ENCODE measurements at places on chromosomes 3 and 15.

GRCh38 chr15:93860701-93861100, 370.7 kb upstream of the MCTP2 start:
- no peak for DNase-seq

- no peak for DNase-seq
Observed at GRCh38 chr15:52262364-52262763, 33.2 kb downstream of the MYO5C start.

DNA sequence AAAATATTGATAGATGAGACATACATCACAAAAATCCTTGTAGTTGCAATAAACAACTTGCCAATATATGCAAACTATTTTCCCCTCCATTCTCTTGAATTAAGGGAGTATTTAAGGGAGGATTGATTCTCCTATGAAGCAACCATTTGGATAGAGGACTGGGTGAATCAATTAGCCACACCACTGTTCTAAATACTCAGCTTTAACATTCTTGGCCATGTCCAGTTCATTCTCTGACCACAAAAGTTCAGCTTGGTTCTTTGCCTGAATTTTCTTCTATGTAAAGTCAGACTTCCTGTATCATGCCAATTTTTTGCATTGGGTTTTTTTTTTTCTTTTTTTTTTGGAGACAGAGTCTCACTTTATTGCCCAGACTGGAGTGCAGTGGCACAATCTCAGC, 15.8 kb upstream of the SEC11A start:
- DNase-seq = peak; percentile 25

- no peak for DNase-seq
Observed at GRCh38 chr3:160935413-160936095, 169.6 kb downstream of the B3GALNT1 start.

GRCh38 chr3:100700708-100701107, 8.6 kb upstream of the TFG start:
- DNase-seq = no peak

- DNase-seq = no peak
Observed at GRCh38 chr3:124923833-124924232, 10.7 kb downstream of the MUC13 start.

GRCh38 chr3:152444029-152444641, 175.4 kb downstream of the MBNL1 start:
- peak; percentile 59 for DNase-seq

- no peak for DNase-seq
Observed at GRCh38 chr3:43215663-43216275, 70.6 kb upstream of the SNRK start.

- no peak for DNase-seq
Observed at GRCh38 chr3:117660941-117661817, 951.6 kb downstream of the TUSC7 start.

DNA sequence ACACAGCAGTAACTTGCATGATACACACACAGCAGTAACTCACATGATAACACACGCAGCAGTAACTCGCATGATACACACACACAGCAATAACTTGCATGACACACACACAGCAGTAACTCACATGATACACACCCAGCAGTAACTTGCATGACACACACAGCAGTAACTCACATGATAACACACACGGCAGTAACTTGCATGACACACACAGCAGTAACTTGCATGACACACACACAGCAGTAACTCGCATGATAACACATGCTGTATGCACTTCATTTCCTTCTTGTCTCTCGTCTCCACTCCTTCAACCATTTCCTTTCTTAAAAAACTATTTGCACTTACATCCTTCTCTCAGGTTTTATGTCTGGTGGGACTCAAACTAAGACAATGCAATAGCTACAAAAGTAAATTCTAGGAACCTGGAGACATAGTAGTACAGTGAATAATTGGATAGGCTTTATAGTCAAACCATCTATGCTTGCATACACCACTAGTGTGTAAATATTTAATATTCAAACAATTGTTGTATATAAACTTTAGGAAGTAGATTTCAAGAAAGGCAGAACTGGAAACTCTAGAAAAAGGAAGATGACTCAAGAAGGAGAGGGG, 130.8 kb downstream of the UACA start:
- no peak for DNase-seq

DNA sequence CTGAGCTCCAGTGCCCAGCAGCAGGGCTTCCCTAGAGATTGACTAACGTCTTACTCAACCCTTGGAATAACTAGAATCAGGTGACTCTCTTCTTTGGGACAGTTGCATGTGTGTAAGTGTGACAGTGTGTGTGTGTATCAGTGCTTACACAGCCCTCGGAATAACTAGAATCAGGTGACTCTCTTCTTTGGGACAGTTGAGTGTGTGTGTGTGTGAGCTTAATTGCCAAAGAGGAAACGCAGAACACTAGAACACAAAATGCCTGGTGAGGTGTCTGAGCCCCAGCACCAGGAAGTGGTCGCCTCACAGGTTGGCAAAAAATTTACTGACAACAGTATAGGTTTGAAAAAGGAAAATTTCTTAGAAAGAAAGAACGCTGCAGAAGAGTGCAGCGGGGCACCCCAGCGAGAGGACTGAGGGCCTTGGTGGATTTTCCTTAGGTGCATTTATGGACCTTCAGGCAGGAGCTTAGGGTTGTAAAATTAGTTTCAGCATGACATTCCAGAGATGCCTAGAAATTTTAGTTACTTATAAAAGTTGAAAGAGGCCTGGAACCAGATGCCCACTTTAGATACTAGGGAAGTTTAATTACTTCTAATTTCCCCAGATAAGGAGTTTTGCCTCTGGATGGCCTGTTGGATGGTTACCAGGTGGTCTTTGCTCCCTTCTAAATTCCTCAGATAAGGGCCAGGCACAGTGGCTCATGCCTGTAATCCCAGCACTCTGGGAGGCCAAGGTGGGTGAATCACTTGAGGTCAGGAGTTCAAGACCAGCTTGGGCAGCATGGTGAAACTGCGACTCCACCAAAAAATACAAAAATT, 3.7 kb upstream of the WDR82 start:
- no peak for DNase-seq

DNA sequence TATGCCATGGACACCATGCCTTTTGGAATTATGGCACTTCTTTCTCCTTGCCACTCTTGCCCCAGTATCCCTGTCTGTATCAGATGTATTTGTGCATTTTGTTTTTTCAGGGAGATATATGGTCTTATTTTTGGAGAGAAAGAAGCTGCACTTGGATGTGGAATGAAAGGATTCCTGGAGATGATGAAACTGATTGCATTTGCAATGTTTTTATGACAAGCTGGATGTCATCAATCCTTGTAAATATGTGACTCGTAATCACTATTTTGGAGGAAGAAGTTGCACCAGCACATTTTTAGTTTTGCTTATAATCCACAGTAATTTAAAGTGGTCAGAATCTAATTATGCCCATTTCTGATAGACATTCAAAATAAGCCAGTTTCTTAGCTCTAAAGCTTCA, 165.0 kb downstream of the NR1D2 start:
- DNase-seq = no peak

DNA sequence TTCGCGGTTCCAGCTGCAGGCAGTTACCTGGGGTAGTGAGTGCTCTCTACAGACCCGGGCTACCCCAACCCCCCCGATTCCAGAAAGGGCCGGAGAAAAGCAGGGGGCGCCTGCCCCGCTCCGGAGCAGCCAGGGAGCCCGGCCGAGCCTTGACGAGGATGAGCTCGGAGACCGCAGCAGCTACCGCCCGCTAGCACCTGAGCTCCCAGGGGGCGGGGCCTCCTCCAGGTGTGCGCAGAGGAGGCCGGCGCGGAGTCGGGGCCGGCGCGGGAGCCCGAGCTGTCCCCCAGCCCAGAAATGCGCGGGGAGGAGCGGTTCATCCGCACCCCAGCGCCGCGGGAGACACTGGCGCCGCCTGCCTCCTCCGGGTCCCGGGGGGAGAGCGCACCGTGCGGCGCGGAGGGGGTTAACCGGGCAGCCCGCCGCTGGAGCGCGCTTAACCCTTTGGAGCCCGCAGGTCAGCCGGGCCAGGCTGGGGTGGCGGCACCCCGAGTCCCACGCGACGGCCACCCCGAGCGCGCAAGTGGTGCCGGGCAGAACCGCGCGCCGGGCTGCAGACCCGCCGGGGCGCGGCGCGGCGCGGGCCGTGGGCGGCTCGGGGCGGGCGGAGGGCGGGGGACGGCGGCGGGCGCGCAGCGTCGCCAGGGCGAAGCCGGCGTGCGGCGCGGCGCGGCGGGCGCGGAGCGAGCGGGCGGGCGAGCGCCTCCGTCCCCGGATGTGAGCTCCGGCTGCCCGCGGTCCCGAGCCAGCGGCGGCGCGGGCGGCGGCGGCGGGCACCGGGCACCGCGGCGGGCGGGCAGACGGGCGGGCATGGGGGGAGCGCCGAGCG, at the start of gene CACNA1D:
Gene CACNA1D, plus strand, starts transcription at position 649 of the 829 bp plus-strand sequence. CDS start 556 bp downstream, outside the sequence.
- DNase-seq = no peak

DNA sequence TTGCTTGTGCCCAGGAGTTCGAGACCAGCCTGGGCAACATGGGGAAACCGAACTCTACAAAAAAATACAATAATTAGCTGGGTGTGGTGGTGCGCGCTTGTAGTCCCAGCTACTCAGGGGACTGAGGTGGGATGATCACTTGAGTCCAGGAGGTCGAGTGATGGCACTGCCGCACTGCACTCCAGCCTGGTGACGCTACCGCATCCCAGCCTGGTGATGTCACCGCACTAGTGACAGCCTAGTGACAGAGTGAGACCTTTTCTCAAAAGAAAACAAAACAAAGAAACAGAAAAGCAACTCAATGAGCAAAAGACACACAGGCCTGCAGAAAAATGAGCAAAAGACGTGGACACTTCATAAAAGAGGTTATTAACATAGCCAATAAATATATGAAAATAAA, 19.9 kb upstream of the SYNM start:
- DNase-seq = no peak

GRCh38 chr3:133934073-133934970, 38.6 kb upstream of the RAB6B start:
- no peak for DNase-seq

DNA sequence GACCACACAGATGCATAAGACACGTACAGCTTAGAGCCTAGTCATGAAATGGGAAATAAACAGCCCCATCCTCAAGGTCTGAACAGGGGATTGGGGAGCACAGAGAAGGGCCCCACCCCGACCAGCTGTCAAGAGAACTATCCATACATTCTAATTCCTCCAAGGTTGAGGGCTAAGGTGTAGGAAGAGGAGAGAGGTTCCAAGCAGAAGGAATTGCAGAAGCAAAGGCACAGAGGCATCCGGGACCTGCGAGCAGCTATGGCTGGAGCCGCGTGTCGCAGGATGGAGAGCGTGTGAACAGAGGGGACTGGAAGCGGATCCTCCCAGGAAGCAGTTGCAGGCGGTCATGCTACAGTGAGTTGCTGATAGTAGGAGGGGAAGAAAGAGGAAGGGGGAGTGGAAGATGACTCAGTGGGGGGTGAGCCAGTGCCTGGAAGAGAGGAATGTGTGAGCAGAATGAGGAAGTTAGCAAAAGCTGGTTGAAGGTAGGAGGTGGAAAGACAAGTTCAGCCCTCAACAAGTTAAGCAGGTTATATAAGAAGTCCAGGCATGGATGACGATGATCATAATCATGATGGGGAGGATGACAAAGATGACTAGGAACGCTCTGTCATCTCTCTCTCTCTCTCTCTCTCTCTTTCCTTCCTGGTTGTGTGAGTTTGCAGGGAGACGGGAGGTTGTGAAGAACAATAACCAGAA, 89.7 kb downstream of the LIPC start:
- peak; percentile 100 for DNase-seq

DNA sequence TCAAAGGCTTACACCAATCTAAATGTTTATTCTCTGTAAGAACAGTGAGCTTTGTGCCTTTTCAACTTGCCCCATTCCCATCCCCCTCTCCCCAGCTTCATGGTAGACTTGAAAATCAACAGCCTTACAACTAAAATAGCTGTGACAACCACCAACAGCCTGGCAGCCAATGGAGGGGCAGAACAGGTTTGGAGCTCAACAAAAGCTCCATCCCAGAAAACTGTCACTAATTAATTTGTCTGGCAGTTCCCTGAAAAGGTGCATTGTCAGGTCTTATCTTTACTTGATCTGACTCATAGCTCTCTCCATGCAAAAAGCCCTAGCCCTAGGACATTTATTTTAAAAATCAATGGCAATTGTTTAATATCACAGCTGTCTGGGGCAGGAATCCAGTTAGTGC, 22.6 kb downstream of the MTHFS start:
- DNase-seq = peak; percentile 8

GRCh38 chr3:100653604-100654294, 44.3 kb downstream of the ADGRG7 start:
- DNase-seq = no peak

- DNase-seq = no peak
Observed at GRCh38 chr3:15903164-15903563, 105.4 kb upstream of the ANKRD28 start.

DNA sequence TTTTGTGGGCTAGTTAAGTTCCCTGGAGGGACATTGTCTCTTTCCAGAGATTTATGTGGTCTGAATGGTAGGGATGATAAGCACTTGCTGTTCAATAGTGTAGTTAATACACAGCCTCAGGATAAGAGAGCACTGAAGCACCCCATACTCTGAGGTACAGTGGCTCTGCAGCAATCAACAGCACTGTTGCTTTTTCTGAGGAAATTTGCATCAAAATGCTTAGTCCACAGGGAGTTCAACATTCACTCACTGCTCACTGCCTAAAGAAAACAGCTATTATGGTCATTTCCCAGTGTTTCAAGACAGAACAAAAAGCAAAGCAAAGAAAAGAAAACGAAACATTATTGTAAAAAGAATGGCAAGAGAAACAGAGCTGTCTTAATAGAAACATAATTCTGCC, 441.9 kb downstream of the PLOD2 start:
- no peak for DNase-seq

- no peak for DNase-seq
Observed at GRCh38 chr15:72982714-72983113, 69.5 kb upstream of the NEO1 start.

- no peak for DNase-seq
Observed at GRCh38 chr15:49492830-49493229, 69.8 kb downstream of the FGF7 start.
